ENCODE measurements at places on chromosomes 16 and 17. TPM values are rescaled to one million over a fixed set of nuclear protein-coding genes. Genes with fewer than 3 reads are reported as not detected.

CIITA gene
- total RNA-seq: not detected

LGALS9B gene
- total RNA-seq: not detected

MT1H gene
- not detected for total RNA-seq

EVI2B gene
- total RNA-seq: under 0.01 TPM

PIPOX gene
- total RNA-seq: 1.1 TPM

ADAT1 gene
- 36.7 TPM for total RNA-seq

GRCh38 chr17:33520426-33521330 is 227.6 kb upstream of the ASIC2 start:
- DNase-seq: peak; percentile 1

DNA sequence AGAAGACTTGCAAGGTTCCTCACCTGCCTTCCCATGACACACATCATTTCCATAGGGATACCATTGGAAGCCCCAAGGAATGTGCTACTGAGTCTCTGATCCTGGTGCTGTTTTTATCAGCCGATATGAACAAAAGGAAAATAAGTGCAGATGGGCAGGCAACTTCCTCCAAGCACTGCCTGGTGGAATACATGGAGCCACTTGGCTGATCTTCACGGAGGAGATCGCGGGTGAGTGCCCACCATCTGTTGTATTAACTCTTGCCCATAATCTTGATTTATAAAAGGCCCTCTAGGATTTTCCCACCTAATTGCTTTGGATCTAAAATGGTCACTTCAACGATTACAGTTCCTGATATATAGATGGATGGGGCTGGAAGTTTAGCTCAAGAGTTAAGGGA is 24.7 kb upstream of the CDRT15 start:
- no peak for DNase-seq

- DNase-seq: no peak
Observed at GRCh38 chr17:80223142-80223815, 3.1 kb downstream of the SLC26A11 start.

DNA sequence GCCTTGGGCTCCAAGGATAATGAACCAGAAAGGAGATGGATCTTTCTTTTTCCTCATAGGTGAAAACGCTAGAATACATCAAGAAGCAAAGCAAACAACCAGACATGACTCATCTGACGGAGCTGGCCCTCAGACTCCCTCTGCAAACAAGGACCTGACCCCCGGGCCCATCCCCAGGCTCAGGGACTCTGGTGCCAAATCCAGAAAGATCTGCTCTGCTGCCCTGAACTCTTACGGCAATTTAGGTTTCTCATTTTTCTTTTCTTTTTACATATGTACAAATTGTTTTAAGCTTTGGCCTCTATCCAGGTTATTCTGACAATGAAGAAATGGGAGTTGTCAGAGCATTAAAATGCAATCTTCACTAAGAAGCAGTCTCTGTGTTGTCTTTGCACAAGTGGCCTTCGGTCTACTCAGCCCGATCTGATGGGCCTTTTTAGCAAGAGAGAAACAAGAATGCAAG is 17.7 kb downstream of the KNOP1 start:
- peak; percentile 70 for DNase-seq

DNA sequence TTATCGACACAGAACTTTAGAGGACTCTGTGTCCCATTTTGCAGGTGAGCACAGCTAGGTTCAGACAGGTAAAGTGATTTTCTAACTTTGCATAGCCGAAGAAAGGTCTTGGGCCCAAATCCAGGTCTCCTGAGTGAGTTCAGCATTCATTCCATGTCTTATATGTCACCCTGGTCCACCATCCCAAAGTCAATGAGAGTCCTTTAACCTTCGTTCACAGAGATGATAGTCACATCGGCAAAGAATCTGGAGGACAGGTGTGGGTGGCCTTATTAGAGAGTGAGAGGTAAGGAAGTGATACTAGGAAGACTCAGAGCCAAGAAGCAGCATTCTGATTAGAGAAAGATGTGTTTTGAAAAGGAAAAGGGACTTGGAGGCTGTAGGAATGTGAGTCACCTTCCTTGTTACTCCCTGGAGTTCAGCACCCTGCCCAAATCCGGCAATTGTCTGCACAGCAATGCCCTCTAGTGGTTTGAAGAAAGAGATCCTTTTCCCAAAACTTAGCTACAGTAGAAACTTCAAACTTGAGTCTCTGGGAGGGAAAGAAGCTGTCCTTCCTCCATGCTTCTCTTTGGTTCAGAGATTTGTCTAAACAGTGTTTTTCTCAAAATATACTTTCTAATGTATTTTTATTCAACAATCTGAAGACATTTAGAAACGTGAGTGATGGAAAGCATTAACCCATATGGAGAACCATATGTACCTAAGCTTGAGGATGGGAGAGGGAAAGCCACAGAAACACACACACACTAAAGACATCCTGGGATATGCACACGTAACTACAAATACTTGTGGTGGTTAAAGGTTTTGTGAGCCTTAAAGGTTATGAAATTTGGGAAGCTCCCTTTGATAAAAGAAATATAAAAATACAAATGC is 96.4 kb upstream of the SHISA6 start:
- DNase-seq: no peak

DNA sequence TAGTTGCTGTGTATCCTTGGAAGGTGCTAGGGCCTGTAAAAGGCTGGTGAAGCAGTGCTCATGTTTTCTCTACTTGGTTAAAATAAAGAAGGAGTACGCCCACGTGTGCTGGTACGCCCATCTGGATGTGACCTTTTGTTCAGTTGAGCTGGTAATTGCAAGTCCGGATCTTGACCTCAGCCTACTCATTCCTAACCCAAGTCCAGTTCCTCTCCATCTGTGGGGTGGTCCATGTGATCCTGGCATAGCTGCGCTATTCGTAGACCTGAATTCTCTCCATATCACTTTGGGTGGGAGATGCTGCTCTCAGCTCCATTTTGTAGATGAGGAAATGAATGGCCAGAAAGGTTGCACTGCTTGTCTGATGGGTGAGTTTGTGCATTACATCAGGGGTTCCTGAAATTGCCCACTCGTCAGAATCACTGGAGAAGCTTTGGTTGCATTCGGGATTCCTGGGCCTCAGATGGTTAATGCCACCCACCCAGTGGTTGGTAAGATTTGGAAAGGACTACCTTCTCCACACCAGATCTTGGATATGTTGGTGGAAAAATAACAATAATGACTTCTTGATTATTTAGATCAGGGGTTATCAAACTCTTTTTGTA is 328.8 kb downstream of the CPPED1 start:
- no peak for DNase-seq
